Activated naive CD8-positive, alpha-beta T cell treated with anti-CD3 and anti-CD28 coated beads, Interleukin-2, amount 10 ng/mL, durations not matched to agents 7 days and 5 days (primary cell): ENCODE measurements at places on chromosomes 1 and 21. TPM values are rescaled to one million over a fixed set of nuclear protein-coding genes. Genes with fewer than 3 reads are reported as not detected.

DNA sequence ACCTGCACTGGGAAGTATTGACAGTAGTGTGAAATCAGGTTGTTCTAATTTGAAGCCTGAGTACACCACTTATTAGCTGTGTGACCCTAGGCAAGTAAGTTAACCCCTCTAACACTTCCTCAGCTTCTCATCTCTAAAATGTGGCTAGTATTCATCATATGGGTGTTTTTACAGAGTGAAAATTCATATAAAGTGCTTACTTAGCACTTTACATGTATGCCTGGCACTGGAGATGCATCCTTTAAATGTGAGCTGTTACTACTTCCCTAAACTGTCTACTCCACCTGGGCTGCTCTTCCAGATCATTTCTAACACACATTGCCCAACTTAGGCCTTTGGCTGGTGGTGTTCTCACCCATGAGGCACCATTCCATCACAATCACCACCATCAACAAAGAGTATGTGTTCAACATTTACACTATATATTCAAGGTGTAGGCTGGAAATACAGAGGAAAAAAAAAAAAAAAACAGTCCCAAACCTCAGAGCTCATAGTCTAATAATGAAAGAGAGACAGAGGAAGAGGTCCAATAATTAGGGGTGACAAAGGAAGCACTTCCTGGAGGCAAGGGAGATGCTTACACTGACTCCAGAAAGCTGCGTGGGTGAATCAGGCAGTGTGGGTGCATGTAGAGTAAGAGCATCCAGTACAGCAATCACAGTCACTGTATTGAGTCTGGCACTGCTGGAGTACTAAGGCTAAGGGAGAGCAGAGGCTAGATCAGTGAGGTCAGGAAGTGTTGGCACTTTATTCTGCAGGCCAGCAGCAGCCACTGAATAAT, 3.6 kb downstream of the STX6 start:
- peaks cover 34% of the 10 kb centered on the region for H3K4me1 ChIP-seq
- no peaks in the 10 kb centered on the region for H3K27me3 ChIP-seq
- peaks cover 11% of the 10 kb centered on the region for H3K36me3 ChIP-seq
- peak overlapping the region; percentile 72 for H3K27ac ChIP-seq

- no peaks in the 10 kb centered on the region for H3K27me3 ChIP-seq
- H3K4me3 ChIP-seq, result peak overlapping the region; percentile 84
- H3K4me1 ChIP-seq, result peaks cover 15% of the 10 kb centered on the region
- peak overlapping the region; percentile 79 for H3K27ac ChIP-seq
- peak; percentile 63 for DNase-seq
Observed at GRCh38 chr1:32241001-32241763, 5.8 kb upstream of the FAM167B start.

DNA sequence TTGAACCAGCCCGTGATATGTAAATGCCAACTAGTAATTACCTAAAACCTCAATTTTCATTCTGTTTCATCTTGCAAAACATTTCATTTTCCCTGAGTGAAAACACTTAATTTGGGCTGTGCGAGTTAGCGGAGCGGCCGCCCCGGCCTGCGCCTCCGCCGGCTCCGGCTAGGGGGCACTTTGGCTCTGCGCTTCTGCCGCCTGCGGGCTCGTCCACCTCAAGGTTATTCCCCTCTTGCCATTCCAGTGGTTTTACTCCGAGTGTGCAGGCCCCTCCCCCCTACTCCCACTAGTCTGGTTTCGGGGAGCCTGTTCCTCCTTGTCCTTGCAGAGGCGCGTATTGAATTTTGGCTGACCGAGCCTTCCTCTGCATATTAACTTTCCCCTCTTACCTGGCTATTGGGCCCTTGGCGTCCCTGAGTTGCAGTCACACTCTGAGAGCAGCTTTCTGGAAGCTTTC, 55.6 kb downstream of the PEX14 start:
- H3K4me1 ChIP-seq, result peaks cover 15% of the 10 kb centered on the region
- DNase-seq, result no peak
- no peak overlapping the region for H3K4me3 ChIP-seq
- H3K27me3 ChIP-seq, result no peaks in the 10 kb centered on the region

DNA sequence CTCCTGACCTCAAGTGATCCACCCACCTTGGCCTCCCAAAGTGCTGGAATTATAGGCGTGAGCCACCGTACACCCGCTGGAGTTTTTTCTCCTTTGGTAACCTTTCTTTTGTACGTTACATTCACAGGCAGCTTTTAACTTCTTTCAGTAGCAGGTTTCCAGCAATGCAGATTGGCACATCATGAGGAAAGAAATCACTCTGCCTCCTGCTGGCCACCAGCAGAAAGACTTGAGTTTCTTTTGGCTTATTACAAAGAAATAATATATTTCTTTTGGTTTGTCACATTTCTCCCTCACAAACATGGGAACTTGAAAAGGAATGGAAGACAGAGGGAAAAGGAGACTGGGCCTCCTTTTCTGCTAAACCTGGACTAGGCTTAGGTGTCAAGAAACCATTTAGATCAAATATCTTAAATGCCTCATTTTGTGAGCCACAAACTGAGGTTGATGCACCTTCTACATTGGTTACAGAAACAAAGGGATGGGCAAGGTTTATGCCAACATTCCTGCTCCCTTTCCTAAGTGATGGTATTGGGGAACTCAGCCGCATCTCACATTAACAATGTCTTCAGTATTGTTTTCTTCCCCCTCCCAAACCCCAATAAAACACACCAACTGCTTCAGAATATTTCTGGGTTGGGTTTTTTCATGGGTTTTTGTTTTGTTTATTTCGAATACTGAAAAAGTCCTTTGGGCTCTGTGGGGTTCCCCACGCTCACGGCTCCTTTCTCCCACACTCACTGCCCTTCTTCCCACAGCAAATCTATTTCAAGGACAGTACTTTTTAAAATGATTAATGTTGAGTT, 7.7 kb downstream of the ENSA start:
- H3K4me3 ChIP-seq, result no peak overlapping the region
- H3K27me3 ChIP-seq, result no peaks in the 10 kb centered on the region

Gene CRP
- total RNA-seq, result not detected

Gene ZBTB7B
- 41.4 TPM for total RNA-seq

Gene OPTC
- total RNA-seq, result not detected

Gene TFF3
- total RNA-seq, result not detected
